Stimulated activated CD4-positive, alpha-beta T cell treated with anti-CD3 and anti-CD28 coated beads, TNF-alpha, amount 100 ng/mL, for 1 hour (primary cell): ENCODE measurements at places on chromosomes 6 and 20.

DNA sequence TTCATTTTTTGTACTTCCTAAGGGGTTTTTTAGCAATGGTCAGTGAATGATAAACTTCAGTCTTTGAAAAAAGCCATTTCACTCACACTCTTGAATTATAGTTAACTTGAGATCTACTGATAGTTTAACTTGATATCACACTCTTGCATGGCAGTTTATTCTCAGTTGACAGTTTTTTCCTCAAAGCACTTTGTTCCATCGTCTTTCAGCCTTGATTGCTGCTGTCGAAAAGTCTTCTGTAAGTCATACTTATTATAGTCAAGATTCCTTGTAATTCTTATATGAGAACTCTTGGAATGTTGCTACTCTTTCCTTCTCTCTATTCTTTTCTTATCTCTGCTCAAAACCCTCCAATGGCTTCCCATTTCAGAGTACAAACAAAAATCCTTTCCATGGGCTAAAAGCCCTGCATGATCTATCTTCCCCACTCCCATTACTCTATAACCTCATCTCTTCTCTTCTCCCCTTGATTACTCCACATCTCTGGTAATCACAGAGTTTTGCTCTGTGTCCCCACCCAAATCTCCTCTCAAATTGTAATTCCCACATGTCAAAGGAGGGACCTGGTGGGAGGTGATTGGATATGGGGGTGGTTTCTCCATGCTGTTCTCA, 31.2 kb downstream of the ZHX3 start:
- DNase-seq = no peak

DNA sequence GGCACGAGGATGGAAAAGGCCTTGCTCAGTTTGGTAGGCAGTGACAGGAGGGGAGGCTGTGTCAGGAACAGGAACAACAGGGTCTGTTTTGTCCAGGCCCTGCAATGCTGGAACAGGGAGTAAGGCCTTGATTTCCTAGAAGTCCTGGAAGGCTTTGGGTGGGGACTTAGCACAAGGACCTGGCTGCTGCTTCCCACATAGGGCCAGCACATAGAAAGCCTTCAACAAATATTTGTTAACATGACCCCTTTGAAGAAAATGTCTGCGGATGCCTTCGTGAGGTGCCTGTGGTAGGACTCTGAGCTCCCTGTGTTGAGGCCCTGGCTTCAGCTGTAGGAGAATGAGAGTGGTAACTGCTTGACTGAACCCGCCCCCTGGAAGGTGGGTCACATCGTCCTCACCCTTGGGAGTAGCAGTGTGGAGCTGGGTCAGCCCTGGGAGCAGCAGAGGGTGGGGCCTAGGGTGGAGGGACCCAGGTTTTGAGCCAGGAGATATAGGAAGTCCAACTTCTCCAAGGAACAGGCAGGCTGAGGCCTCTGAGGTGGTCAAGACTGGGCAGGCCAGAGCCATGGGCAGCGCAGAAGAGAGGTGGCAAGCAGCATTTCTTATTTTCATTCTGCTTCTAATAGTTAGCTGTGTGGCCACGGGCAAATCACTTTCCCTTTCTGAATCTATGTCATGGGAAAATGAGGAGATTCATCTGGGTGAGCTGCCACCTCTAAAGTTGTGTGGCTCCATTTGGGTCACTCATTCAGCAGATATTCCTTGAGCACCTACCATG, 50.0 kb downstream of the CNBD2 start:
- DNase-seq = no peak

- DNase-seq = no peak
Observed at GRCh38 chr6:11683871-11684270, 94.7 kb downstream of the ADTRP start.

- DNase-seq = no peak
Observed at GRCh38 chr20:37920270-37920669, 17.3 kb downstream of the VSTM2L start.
